IMR-90 (cell line): ENCODE measurements at places on chromosomes 3 and 15. TPM values are rescaled to one million over a fixed set of nuclear protein-coding genes. Genes with fewer than 3 reads are reported as not detected.

FBXL22 gene
- total RNA-seq: 0.28 and 0.36 TPM in 2 replicates

GRCh38 chr3:17307887-17308286 is 423.1 kb downstream of the PLCL2 start:
- no peak for DNase-seq

ADCY5 gene
- 0.18 and 0.56 TPM in 2 replicates for total RNA-seq

UACA gene
- total RNA-seq: 505 and 507 TPM in 2 replicates

DNA sequence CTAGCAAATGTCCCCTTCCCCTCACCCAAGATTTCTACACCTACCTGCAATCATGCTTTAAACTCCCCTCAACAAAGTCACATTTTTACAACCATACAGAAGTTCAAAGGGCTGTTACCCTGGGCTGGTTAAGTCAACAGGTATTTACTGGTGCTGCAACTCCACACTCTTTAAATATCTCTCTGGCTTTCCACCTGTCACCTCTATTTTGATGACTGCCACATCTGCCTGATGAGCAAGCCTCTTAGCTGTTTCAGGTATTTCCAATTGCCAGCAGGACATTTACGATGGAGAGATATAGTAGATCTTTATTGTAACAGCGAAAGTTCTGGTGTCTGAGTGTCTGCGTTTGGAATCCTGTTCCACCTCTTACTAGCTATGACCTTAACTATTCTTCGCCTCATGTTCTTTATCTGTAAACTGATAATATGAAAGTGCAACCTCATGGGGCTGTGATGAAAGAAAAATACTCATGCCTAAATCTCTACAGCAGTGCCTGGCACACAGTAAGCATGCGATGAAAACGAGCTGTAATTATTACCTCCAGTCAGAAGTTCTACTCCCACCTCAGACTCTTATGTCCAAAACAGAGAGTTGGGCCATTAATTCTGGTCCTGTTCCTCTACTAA is 44.2 kb upstream of the TPM1 start:
- no peak for DNase-seq

DNA sequence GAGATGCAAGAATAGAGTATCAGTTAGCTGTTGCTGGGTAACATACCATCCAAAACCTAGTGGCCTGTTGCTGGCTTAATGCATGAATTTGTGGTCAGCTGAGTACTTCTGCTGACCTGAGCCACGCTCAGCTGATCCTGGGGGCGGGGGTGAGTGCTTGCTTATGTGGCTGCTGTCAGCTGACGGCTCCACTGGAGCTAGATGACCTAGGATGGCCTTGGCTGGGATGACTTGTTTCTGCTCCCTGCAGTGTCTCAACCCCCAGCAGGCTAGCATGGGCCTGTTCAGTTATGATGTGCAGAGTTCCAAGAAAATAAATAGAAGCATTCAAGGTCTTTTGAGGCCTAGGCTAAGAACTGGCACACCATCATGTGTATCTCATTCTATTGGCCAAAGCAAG is 63.9 kb downstream of the FBLN2 start:
- DNase-seq: peak; percentile 8

GRCh38 chr15:89569090-89569745 is 6.1 kb upstream of the TICRR start:
- DNase-seq: no peak

DNA sequence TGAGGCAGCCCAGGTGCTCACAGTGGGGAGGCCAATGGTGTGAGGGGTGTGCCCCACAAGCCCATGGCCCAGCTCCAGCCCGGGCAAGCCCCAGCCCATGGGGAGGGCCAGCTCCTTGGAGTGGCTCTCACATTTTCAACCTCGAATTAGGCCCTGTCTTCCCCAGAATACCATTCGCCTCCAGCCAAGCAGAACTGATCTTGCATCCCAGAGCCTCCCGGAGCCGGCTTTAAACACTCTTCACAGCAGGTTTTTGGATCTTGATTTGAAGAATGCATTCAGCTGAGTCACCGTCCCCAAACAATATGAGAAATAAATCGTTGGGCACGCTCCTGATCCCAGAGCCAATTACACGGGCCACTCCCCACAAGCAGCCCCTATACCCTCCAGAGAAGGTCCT is 23.7 kb downstream of the TPRA1 start:
- no peak for DNase-seq

DNA sequence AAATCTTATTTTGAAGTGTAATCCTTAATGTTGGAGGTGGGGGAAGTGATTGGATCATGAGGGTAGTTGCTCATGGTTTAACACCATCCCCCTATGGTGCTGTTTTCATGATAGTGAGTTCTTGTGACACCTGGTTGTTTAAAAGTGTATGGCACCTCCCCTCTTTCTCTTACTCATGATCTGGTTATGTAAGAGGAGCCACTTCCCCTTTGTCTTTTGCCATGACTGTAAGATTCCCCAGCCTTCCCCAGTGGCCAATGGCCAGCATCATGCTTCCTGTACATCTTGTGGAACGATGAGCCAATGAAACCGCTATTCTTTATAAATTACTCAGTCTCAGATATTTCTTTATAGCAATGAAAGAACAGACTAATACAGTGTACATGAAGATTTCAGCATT is 39.8 kb upstream of the GMNC start:
- DNase-seq: no peak

GRCh38 chr3:171896316-171896715 is 53.2 kb downstream of the TMEM212 start:
- DNase-seq: no peak

SEMA3G gene
- not detected in 2 replicates for total RNA-seq

DNA sequence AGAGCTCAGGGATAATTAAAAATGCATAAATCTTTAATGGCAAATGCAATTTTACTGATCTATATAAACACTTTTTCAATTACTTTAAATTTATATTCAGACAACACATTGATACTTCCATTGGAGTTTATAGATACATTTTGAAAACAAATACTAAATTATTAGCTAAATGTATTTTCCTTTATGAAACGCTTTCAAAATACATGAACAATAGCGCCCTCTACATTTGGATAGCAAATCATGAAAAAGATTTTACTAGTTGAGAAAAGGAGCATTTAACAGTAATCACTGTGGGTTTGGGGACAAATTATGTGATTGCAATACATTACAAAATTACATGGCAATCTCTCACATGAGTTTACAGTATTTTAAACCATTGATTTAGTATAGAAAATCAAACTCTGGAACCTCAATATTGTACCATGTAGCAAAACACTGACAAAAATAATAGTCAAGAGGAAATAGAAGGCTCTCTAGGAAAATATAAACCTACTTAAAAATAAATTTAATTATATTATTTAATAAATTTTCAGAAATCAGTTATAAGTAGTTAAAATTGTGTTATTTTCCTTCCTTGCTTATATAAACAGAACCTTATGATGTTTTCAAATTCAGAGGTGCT is 207.9 kb downstream of the ZIC1 start:
- DNase-seq: peak; percentile 12

PP2D1 gene
- not detected in 2 replicates for total RNA-seq
